ENCODE measurements at places on chromosomes 6 and 20.

GRCh38 chr20:47857569-47858464 is 72.5 kb upstream of the SULF2 start:
- DNase-seq, result peak; percentile 71

- no peak for DNase-seq
Observed at GRCh38 chr6:170106906-170107525, 183.9 kb downstream of the DLL1 start.

- DNase-seq, result no peak
Observed at GRCh38 chr20:33298391-33298790, 15.4 kb downstream of the BPIFB1 start.

GRCh38 chr6:46901882-46902314 is 19.8 kb downstream of the ADGRF5 start:
- DNase-seq, result peak; percentile 17

DNA sequence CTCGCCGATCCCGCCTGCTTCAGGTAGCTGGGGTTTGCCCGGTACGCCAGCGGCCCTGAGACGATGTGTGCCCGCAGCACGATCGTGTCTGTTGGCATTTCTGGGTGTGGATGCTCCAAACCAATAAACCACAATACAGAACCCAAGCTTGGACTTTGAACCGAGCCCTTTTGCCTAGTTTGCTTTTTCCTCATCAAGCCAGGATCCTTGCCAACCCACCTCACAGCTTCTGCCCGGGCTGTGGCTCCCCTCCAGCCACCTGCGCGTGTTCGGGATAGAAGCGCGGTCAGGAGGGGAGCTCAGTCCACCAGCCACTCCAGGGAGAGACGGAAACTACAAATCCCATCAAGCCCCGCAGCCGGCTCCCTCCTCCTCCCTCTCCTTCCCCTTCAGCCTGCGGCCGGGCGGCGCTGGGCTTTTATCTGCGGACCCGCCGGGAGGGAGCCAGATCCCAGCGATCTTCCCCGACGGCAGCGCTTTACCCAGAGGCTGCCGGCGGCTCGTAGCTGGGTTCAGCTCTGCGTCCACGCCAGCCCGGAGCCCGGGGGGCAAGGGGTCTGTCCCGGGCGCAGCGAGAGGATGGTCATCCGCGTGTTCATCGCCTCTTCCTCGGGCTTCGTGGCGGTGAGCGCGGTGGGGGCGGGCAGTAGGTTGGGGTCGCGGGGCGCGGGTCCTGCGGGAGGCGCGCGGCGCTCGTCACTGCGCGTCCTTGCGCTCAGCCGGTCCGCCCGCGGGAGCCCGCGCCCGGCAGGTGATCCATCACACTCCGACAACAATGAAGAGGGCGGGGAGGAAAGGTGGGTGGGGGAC is at the start of gene SH3BGRL2:
Gene SH3BGRL2, plus strand, starts transcription at position 447 of the 810 bp plus-strand sequence. Its CDS starts 133 bp downstream, at position 580.
- DNase-seq, result peak; percentile 62

- DNase-seq, result peak; percentile 79
Observed at GRCh38 chr6:28710466-28711191, 184.9 kb downstream of the GPX5 start.

DNA sequence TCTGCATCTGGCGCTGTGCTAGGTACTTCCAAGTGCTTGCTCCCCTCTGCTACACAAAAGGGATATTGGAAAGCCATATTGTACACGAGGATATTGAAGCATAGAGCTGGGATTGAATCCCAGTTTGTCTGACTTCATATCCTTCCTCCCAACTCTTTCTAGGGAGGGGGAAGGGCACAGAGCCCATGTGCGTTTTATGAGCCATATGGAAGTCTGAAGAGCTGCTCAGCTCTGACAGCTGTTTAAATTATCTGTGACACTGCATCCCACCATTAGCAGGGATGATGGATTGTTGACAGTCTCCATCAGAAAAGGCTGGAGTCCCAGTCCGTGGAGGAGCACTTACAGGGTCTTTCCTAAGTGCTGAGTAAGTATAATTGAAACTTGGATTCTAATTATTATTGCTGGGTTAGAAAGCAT is 18.4 kb downstream of the TIAM2 start:
- peak; percentile 78 for DNase-seq

DNA sequence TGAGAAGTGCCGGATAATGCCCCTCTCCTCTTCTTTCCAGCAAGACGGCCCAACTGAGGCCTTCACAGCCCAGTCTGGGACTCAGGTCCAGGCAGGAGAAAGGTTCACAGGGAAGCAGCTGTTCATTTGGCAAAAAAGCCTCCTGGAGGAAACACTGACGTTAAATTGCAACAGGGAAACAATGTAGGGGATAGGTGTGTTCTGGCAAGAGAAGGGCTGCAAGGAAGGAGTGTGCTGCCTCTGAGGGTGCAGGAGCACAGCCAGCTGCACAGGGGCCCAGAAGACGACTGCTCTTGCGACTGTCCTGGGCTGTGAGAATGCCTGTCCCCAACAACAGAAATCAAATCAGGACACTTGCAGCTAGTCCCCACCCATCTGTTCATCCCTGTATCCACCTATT is 70.6 kb upstream of the PMEPA1 start:
- no peak for DNase-seq

- DNase-seq, result peak; percentile 81
Observed at GRCh38 chr6:83378621-83379388, 52.0 kb downstream of the ME1 start.

GRCh38 chr6:129242546-129242945 is 359.6 kb downstream of the LAMA2 start:
- no peak for DNase-seq

GRCh38 chr6:153960281-153960680 is 78.8 kb upstream of the OPRM1 start:
- peak; percentile 11 for DNase-seq

GRCh38 chr20:33827634-33828325 is 16.6 kb downstream of the CHMP4B start:
- no peak for DNase-seq

- DNase-seq, result no peak
Observed at GRCh38 chr6:130107710-130108109, 89.3 kb downstream of the L3MBTL3 start.

GRCh38 chr20:9375221-9375681 is 139.1 kb upstream of the LAMP5 start:
- DNase-seq, result no peak

DNA sequence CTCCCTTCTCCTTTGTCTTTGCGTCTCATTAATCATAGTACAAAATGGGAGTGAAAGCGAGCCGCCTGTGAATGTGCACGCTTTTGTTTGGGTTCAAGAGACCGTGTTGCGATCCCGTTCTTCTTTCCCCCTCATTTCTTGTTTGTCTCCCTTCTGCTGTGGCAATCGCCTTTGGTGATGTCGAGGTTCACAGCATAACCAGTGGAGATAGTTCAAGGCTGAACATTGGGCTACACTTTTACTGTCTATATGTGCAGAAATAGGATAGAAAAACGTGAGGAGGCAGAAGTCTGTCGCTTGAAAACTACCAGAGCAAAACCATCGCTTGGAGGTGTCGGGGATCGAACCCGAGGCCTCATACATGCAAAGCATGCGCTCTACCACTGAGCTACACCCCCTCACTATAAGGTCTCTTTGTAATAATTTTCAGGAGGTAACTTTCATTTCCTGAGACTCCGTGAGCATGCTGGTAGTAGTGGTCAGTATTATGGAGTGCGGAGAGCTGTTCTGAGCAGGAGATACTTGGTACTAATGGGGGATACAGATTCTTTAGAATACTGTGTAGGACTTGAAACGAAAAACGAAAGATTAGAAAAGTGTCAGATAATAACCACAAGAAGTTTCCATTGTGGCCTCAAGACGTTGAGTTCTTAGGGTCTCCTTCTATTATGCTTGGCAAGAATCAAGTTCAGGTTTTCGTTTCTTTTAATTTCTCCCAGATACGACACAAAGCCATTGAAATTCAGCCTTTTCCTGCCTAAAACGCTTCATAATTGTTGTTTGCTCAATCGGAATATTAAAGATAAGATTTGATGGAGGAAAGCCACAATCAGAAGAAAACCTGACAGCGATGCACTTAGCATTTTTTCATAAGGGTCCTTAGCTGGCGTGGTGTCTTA is 106.6 kb downstream of the TRIM27 start:
- peak; percentile 83 for DNase-seq

DNA sequence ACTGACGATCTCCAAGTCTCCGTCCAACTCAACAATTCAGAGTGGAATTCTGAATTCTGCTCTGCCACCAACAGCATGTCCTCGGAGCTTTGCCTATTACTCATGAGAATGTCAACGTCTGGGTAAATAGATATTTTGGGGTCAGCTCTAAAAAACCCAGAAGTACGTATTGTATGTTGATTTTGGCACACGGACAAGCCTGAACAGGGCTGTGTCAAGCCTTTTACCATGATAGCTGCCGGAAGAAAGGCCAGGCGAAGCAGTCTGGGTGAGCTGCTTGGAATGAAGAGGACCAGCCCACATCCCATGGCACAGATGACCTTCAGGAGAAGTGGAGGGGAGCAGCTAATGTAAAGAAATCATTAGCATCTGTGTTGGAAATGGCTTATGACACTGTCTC is 88.0 kb upstream of the JAG1 start:
- DNase-seq, result peak; percentile 46

DNA sequence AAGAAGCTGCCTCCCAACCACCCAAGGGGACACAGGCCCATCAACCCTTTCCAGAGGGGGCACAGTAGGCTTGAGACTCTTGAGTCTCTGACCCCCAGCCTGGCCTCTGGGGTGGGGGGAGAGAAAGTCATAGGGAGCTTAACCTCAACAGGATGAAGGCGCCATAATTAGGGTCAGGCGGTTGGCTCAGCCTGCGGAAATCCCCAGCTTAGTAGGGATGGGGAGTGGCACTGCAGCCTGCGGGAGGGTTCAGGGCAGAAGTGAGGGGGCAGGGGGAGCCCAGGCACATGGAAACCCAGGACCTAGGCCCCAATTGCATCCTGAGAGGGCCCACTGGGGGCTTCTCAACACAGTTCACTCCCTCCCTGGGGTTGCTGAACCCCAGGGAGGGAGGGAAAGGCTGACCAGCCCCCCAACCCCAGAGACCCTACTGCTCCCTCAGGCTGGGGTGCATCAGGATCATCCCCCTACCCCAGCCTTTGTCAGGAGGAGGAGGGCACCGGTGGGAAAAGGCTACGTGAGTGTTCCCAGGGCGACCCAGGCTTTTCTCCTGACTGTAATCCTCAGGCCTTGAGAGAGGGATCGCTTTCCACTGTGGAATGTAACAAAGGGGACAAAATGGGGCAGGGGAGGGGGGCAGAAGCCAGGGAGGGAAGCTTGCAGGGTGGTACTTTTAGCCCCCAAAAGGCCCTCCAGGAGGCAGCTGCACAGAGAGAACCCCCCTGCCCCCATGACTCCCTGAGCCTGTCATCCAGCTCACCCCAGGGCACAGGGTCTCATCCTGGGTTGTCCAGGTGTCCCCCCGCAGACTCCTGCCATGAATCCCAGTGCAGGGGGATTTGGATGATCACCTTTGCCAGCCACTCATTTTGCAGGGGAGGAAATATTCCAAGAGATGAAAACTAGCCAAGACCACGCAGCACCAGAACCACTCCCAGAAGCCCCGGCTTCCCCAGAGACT is 46.4 kb downstream of the MRPL14 start:
- no peak for DNase-seq

- DNase-seq, result no peak
Observed at GRCh38 chr6:40810171-40810570, 223.0 kb upstream of the LRFN2 start.

GRCh38 chr6:8900056-8900455 is 464.7 kb upstream of the SLC35B3 start:
- no peak for DNase-seq

GRCh38 chr6:155162682-155163081 is 101.1 kb upstream of the CLDN20 start:
- no peak for DNase-seq

- DNase-seq, result no peak
Observed at GRCh38 chr20:35363190-35363589, 48.6 kb downstream of the UQCC1 start.

- peak; percentile 60 for DNase-seq
Observed at GRCh38 chr20:10761232-10761631, 87.4 kb upstream of the JAG1 start.

GRCh38 chr6:142867988-142868812 is 76.8 kb downstream of the HIVEP2 start:
- no peak for DNase-seq

DNA sequence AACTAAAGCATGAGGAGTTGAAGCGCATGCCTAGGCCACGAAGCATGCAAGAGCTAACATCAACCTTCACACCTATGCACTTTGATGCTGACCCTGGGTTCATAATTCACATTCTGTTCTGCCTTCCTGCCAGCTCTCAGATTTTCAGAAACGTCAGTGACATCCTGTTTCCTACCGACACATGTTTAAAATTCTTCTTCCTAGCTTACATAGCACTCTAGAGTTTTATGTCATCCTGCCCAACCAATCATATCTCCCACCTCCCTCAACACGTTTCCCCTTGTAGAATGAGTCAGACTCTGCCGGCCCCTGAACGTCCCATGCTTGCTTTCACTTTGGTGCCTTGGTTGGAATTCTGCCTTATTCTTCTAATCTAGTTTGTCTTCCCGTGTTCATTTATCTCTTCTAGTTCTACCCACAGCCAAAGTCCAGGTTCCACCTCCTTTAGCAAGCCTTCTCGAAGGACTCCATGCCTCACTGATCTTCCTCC is 97.2 kb upstream of the MAP7 start:
- DNase-seq, result peak; percentile 85

GRCh38 chr6:49676671-49677281 is 36.6 kb downstream of the CRISP2 start:
- peak; percentile 52 for DNase-seq

GRCh38 chr6:99241905-99242534 is 107.5 kb downstream of the FAXC start:
- peak; percentile 11 for DNase-seq

GRCh38 chr6:165729307-165729936 is 66.4 kb upstream of the PDE10A start:
- no peak for DNase-seq

- DNase-seq, result peak; percentile 99
Observed at GRCh38 chr6:3209114-3210023, 18.1 kb downstream of the TUBB2B start.

DNA sequence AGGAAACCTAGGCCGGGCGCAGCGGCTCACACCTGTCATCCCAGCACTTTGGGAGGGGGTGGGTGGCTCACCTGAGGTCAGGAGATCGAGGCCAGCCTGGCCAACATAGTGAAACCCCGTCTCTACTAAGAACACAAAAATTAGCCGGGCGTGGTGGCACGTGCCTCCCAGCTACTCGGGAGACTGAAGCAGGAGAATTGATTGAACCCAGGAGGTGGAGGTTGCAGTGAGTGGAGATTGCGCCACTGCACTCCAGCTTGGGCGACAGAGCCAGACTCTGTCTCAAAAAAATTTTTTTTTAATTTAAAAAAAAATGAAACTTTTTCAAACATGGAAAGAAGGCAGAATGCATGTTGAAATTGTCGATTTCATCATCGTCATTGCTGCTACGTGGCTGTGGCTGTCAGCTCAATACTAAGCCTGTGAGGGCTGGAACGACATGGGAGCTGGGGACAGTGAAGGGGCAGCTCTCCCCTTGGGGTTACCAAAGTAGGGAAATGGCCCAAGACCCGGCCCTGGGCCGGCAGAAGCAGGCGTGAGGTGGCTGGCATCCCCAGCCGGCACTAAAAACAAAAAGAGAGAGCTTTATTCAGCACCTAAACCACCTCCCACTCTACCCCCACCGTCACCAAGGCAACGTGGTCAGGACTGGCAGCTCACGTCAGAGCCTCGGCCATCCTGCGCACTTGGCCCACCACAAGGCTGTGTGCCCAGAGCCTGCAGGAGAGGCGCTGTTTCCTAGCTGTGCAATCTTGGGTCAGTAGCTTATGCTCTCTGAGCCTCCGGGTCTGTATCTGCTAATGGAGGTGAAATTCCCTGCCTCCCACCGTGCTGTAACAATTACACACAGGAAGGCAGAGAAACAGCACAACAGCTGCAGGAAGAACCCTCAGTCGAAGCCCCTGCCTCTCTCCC is 30.8 kb downstream of the AGPAT4 start:
- no peak for DNase-seq

GRCh38 chr6:45614488-45615285 is 237.0 kb upstream of the SUPT3H start:
- DNase-seq, result no peak

GRCh38 chr6:9924971-9925370 is 489.9 kb downstream of the TFAP2A start:
- DNase-seq, result no peak
